ENCODE measurements at places on chromosomes 4 and X. TPM values are rescaled to one million over a fixed set of nuclear protein-coding genes. Genes with fewer than 3 reads are reported as not detected.

DNA sequence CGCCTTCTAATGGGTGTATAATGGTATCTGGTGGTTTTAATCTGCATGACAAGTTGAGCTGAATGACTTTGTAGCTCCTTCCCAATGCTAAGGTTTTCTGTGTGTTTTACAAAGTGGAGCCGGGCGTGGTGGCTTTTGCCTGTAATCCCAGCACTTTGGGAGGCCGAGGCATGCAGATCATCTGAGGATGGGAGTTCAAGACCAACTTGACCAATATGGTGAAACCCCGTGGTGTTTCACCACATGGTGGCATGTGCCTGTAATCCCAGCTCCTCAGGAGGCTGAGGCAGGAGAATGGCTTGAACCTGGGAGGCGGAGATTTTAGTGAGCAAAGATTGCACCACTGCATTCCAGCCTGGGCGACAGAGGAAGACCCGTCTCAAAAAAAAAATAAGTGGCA, 28.9 kb downstream of the ARFIP1 start:
- no peaks in the 10 kb centered on the region for H3K27me3 ChIP-seq
- H3K4me3 ChIP-seq: no peak overlapping the region
- H3K36me3 ChIP-seq: peaks cover 32% of the 10 kb centered on the region
- no peak for DNase-seq
- H3K4me1 ChIP-seq: peaks cover 20% of the 10 kb centered on the region

DNA sequence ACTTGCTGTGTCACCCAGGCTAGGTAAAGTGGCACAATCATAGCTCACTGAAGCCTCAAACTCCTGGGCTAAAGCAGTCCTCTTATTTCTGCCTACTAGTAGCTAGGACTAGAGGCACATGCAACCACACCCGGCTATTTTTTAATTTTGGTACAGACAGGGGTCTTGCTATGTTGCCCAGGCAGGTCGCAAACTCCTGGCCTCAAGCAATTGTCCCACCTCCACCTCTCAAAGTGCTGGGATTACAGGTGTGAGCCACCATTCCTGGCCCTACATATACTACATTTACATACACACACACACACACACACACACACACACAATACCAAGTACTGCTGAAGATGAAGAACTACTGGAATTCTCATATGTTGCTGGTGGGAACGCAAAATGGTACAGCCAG, 26.9 kb downstream of the SMIM31 start:
- DNase-seq: no peak
- no peaks in the 10 kb centered on the region for H3K36me3 ChIP-seq
- no peak overlapping the region for H3K4me3 ChIP-seq

ASB5 gene
- total RNA-seq: not detected

TLR10 gene
- total RNA-seq: not detected

TMEM128 gene
- 20.7 TPM for total RNA-seq

Measured in activated CD4-positive, alpha-beta T cell treated with anti-CD3 and anti-CD28 coated beads, Interleukin-2, amount 10 ng/mL, durations not matched to agents 24 days and 14 days (primary cell).